ENCODE measurements at places on chromosomes 16 and 17. TPM values are rescaled to one million over a fixed set of nuclear protein-coding genes. Genes with fewer than 3 reads are reported as not detected.

DNA sequence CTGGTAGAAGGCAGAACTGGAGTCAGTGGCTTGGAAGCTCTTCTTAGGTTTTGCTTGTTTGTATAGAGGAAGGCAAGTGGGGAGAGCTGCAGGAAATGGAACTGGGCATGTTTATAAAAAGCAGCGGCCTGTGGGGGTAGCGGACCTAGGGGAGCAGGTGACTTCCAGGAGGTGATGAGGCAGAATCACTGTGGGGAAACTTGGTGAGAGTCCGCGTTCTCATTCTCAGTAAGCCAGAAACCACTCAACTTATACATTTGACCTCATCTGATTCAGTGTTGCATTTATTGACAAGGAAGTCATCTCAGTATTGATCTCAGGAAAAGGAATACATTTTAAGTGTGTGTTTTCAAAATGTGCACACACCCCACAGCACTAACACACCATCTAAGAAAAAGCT, 299.8 kb downstream of the CNTNAP4 start:
- no peak overlapping the region for H3K27ac ChIP-seq
- no peaks in the 10 kb centered on the region for H3K27me3 ChIP-seq
- DNase-seq, result no peak
- H3K36me3 ChIP-seq, result no peaks in the 10 kb centered on the region

DNA sequence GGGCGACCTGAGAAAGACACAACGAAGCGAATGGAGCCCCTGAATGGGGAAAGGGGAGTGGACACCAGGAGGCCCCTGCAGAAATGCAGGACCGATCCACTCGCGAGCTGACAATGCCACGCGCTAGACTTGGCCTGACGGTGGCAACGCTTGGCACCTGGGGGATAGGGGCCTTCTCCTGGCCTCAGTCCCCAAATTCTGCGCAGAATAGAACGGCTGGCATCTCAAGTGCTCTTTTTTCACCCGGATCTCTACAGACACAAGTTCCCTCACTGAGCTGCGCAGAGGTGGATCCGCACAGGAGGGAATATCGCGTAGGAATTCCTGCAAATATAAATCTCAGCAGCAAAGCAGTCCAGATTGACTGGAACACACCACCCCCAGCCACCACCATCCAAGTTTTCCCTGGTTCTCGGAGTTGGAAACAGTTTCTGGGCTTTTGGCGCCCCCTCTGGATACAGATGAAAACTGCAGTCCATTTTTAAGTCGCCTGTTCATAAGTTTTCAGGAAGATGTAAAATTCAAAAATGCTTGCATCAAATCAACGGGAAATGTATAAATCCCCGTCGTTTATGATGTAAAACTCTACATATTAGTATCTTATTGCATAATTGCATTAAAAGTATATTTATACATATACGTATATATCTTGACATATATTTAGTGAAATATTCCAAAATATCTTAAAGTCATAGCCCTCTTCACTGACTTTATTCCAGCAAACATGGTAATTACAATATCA, 2.3 kb upstream of the SOX9 start:
- H3K27me3 ChIP-seq, result peaks cover 63% of the 10 kb centered on the region
- H3K36me3 ChIP-seq, result no peaks in the 10 kb centered on the region
- DNase-seq, result peak; percentile 70
- H3K4me1 ChIP-seq, result peaks cover 4% of the 10 kb centered on the region
- no peak overlapping the region for H3K27ac ChIP-seq
- H3K4me3 ChIP-seq, result no peak overlapping the region

The ANKFN1 gene
- total RNA-seq, result 0.19 TPM

- no peaks in the 10 kb centered on the region for H3K36me3 ChIP-seq
- peak; percentile 58 for DNase-seq
- H3K4me3 ChIP-seq, result peak overlapping the region; percentile 91
- H3K27me3 ChIP-seq, result no peaks in the 10 kb centered on the region
- peak overlapping the region; percentile 93 for H3K27ac ChIP-seq
These were observed 1.1 kb downstream of the MAPK3 start for GRCh38 chr16:30121741-30122571.

The RMI2 gene
- total RNA-seq, result 1.5 TPM

The NOG gene
- not detected for total RNA-seq

- no peaks in the 10 kb centered on the region for H3K4me1 ChIP-seq
- no peaks in the 10 kb centered on the region for H3K27me3 ChIP-seq
- no peaks in the 10 kb centered on the region for H3K36me3 ChIP-seq
- H3K4me3 ChIP-seq, result no peak overlapping the region
These were observed 25.1 kb upstream of the RMI2 start for GRCh38 chr16:11320170-11320569.

DNA sequence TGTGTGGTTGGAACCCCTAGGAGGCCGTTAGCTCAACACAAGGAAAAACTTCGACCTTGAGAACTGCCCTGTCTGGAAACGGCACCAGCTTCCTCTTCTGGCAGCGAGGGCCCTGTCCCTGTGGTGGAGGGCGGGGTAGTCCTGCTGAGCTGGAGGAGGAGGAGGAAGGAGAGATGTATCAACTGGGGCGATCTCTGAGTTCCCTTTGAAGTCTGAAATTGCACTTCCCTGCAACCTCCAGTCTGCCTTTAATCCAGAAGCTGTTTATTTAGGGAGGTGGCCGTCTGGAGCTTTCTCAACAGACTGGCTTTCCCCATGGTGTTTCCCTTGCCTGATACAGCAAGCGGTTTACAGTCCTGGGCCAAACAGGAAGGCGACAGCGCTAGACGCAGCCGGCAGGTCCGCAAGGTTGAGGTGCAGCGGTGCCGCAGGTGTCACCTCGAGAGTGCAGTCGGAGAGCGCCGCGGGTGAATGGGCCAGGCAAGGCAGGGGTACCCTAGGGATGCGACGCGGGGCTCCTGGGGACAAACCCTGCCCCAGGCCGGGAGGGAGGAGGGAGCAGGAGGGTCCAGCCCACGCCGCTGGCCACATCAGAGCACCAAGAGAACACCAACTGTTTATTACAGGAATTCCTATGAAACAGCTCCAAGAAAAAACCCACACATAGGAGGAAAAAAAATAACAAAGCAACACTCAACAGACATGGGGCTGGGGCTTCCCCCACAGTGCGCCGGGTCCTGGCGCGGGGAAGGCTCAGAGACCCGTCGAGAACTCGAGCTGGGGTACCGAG, 11.4 kb upstream of the MRPS23 start:
- peaks cover 4% of the 10 kb centered on the region for H3K36me3 ChIP-seq
- DNase-seq, result peak; percentile 93
- H3K27ac ChIP-seq, result peak overlapping the region; percentile 95
- no peaks in the 10 kb centered on the region for H3K27me3 ChIP-seq
- H3K4me1 ChIP-seq, result peaks cover 32% of the 10 kb centered on the region

The SULT1A4 gene
- 5.7 TPM for total RNA-seq

The TPSD1 gene
- total RNA-seq, result not detected

- no peak for DNase-seq
- H3K4me1 ChIP-seq, result peaks cover 15% of the 10 kb centered on the region
- H3K27ac ChIP-seq, result no peak overlapping the region
- H3K36me3 ChIP-seq, result no peaks in the 10 kb centered on the region
These were observed 202.5 kb downstream of the ZFHX3 start for GRCh38 chr16:72845322-72846020.

DNA sequence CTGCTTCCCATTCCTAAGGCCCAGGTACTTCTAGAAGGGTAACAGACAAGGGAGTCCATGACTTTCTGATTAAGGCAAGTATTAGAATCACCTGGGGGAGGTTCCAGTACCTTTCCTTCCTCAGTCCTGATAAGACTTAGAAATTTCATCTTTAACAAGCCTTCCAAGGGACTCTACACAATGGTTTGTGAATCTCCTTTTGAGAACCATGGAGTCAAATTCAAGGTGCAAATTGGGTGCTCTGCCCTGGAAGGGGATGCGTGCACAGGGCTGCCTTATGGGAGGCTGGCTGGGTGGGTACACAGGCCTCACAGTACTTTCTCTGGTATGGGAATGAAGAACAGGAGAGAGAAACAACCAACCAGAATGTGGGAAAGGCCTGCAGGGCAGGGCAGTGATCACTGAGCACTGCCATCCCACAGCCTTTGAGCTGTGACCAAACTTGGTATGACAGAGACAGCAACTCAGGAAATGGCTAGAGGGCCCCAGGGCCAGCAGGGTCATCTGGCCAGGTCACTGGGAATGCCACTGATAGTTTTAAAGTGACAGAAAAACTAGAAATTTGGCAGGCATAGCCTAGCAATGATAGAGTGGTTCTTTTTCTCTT, 3.6 kb upstream of the TMIGD1 start:
- H3K4me3 ChIP-seq, result no peak overlapping the region
- no peak overlapping the region for H3K27ac ChIP-seq
- DNase-seq, result no peak

DNA sequence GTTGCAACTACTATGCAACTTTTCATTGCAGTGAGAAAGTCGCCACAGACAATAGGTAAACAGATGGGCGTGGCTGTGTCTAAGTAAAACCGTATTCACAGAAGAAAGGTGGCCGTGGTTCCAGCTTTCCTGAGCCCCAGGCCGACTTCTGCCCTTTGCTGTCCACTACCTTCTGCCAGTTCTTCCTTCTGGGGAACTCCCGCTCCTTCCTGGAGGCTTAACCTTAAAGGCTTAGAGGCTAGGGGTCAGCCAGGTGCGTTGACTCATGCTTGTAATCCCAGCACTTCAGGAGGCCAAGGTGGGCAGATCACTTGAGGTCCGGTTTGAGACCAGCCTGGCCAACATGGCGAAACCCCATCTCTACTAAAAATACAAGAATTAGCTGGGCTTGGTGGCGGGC, 2.1 kb upstream of the SEPTIN12 start:
- no peak overlapping the region for H3K4me3 ChIP-seq
- H3K36me3 ChIP-seq, result no peaks in the 10 kb centered on the region
- H3K27ac ChIP-seq, result no peak overlapping the region
- no peak for DNase-seq

- H3K27me3 ChIP-seq, result no peaks in the 10 kb centered on the region
- H3K4me1 ChIP-seq, result no peaks in the 10 kb centered on the region
- no peak overlapping the region for H3K4me3 ChIP-seq
- H3K27ac ChIP-seq, result no peak overlapping the region
- H3K36me3 ChIP-seq, result peaks cover 62% of the 10 kb centered on the region
These were observed 19.5 kb downstream of the CTU2 start for GRCh38 chr16:88725609-88726407.

DNA sequence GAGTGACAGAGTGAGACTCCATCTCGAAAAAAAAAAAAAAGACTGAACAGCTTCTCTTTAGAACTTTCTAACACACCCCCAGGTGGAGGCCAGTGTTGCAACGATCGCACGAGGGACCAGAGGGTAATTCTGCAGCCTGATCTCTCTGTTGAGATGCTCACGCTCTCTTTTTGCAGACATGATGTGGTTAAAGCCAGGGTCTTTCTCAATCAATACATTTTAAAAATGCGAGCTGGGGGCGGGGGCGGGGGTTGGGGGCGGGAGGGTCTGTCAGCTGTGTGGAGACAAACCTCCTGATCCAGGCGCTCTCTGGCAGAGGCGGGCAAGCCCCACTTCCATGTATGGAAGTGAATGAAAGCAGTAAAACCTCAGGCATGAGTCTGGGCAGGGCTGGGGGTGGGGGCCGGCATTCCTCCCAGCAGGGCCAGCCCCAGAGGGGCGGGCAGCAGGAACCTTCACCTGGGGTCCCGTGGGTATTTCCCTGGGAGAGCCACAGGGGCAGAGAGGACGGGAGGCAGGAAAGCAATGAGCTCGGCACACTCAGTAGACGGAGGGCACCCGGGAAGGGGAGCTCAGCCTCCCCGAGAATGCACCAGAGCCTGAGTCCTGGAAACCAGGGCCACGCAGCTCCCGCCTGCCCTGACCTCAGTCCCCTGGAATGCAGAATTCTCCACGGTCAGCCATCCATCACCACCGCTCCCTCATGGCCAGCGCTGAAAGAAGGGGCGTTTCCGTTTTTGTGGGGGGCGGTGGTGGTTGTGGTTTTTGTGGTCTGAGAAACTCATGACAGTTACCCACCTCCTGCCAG, 28.0 kb downstream of the NXN start:
- no peaks in the 10 kb centered on the region for H3K36me3 ChIP-seq
- no peak overlapping the region for H3K4me3 ChIP-seq
- peak; percentile 62 for DNase-seq
- H3K4me1 ChIP-seq, result no peaks in the 10 kb centered on the region
- H3K27me3 ChIP-seq, result no peaks in the 10 kb centered on the region

- H3K36me3 ChIP-seq, result no peaks in the 10 kb centered on the region
- H3K27me3 ChIP-seq, result no peaks in the 10 kb centered on the region
- H3K4me3 ChIP-seq, result no peak overlapping the region
- H3K4me1 ChIP-seq, result no peaks in the 10 kb centered on the region
- no peak for DNase-seq
These were observed 13.5 kb downstream of the ITGB4 start for GRCh38 chr17:75734674-75735294.

DNA sequence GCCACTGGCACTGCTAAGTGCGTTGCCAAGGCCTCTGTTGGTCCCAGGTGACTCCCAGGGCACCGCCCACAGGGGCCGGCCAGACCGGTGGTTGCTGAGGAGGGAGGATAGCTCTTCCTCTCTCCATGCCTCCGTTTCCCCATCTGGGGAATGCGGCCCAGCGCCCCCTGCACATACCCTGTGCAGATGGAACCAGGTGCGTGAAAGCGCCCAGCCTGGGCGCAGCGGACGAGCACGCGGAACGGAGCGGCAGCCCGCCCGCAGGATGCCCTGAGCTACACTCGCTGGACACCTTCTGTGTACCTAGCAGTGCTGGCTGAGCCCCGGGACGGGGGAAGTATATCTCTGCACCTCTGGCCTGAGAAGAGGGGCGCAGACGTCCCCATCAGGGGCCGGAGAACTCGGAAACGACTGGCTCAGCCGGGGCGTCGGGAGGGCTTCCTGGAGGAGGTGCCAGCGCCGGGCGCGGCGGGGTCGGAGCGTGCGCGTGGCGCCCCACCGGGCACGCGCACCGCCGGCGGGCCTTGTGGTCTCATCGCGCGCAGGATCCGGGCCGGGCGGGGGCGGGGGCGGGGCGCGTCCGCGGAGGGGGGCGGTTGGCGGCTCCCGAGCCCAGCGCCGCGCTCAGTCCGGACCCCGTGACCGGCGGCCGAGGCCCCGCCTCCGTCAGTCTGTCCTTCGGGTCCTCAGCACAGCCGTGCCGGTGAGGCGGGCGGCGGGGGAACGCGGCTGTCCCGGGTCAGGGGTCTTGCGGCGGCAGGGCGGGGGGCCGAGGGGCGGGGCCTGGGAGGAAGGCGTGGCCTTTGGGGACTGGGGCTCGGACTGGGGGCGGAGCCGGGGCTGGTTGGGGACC, at the start of the genes CCDC78 and HAGHL:
Gene CCDC78, minus strand, starts transcription at position 6 of the 853 bp plus-strand sequence. CDS start 76 bp downstream, outside the sequence.
Gene HAGHL, plus strand, starts transcription at position 669 of the 853 bp plus-strand sequence. CDS start 404 bp downstream, outside the sequence.
- H3K4me3 ChIP-seq, result peak within 1 kb of the TSS; percentile 64
- H3K36me3 ChIP-seq, result no peaks in the 10 kb centered on the region
- H3K4me1 ChIP-seq, result peaks cover 21% of the 10 kb centered on the region
- H3K27ac ChIP-seq, result no peak within 1 kb of the TSS

- peaks cover 5% of the 10 kb centered on the region for H3K4me1 ChIP-seq
- H3K27me3 ChIP-seq, result no peaks in the 10 kb centered on the region
- H3K36me3 ChIP-seq, result no peaks in the 10 kb centered on the region
- no peak overlapping the region for H3K4me3 ChIP-seq
- no peak for DNase-seq
These were observed 16.3 kb downstream of the GALK1 start for GRCh38 chr17:75748706-75749105.

The IRX5 gene
- 0.60 TPM for total RNA-seq

GRCh38 chr16:75457485-75458021, 6.9 kb downstream of the TMEM170A start:
- DNase-seq, result no peak
- H3K4me3 ChIP-seq, result no peak overlapping the region
- H3K27me3 ChIP-seq, result no peaks in the 10 kb centered on the region
- peaks cover 31% of the 10 kb centered on the region for H3K4me1 ChIP-seq
- H3K27ac ChIP-seq, result peak overlapping the region; percentile 30

- peaks cover 25% of the 10 kb centered on the region for H3K4me1 ChIP-seq
- H3K27me3 ChIP-seq, result peaks cover 94% of the 10 kb centered on the region
- H3K4me3 ChIP-seq, result peak overlapping the region; percentile 57
These were observed 421 bp upstream of the DLX4 start for GRCh38 chr17:49968405-49969133.

Measured in adrenal gland (tissue), 19 donors.